ENCODE measurements at places on chromosomes 11 and 22. TPM values are rescaled to one million over a fixed set of nuclear protein-coding genes. Genes with fewer than 3 reads are reported as not detected.

The ARHGEF12 gene
- total RNA-seq = 11.8 TPM

The ANGPTL5 gene
- 0.10 TPM for total RNA-seq

The ZNRD2 gene
- 68.0 TPM for total RNA-seq

The ISX gene
- not detected for total RNA-seq

The OR6T1 gene
- total RNA-seq = not detected

The PGA3 gene
- not detected for total RNA-seq

The C22orf42 gene
- total RNA-seq = not detected

The HPS5 gene
- 12.8 TPM for total RNA-seq

The APOL5 gene
- total RNA-seq = not detected

The IRAG1 gene
- 0.06 TPM for total RNA-seq

The SCGB1C1 gene
- not detected for total RNA-seq

The LARGE1 gene
- total RNA-seq = 4.0 TPM

The OR10W1 gene
- total RNA-seq = not detected

The MS4A6A gene
- not detected for total RNA-seq
